ENCODE measurements at places on chromosomes 1 and 21. TPM values are rescaled to one million over a fixed set of nuclear protein-coding genes. Genes with fewer than 3 reads are reported as not detected.
A peak's percentile ranks its signal among the peaks of the same experiment; 100 is the strongest.

GRCh38 chr1:196180847-196181593 is 427.2 kb downstream of the KCNT2 start:
- H3K27me3 ChIP-seq, result no peaks in the 10 kb centered on the region
- no peaks in the 10 kb centered on the region for H3K36me3 ChIP-seq
- H3K4me3 ChIP-seq, result no peak overlapping the region

DNA sequence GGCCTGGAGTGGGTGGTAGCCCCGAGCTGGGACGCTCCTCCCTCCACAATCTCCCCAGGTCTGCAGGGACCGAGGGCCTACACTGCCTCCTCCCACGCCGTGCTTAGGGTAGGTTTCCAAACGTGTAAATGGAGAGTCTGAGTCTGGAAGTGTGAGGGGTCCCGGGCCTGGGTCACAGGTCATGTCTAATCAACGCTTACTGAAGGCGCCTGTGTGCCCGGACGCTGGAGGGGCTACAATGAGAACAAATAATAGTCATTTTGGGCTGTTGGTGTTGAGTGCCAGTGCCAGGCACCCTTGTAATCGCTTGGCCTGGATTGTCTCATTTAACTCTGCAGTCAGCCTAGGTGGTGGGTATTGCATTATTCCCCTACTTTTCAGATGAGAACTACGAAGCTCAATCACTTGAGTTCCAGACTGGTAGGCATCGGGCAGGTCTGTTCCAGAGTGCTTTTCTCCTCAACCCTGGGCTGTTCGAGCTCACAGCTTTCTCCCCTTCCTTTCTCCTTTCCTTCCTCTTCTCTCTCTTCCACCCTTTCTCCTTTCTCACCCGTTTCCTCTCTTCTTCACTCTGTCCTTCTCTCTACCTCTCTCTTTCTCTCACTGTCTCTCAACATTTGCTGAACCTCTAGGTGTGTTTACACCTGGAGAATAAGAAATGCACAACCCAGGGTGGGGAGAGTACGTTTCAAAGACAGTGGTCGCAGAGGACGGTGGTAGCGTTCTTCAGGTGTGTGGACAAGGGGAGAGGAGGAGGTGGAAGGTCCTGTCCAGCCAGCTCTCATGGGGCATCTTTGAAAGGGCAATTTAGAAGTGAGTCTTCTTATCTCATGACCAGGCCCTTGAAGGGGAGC is 883 bp downstream of the SLC66A1 start:
- no peaks in the 10 kb centered on the region for H3K27me3 ChIP-seq
- H3K4me3 ChIP-seq, result peak overlapping the region; percentile 57
- H3K27ac ChIP-seq, result peak overlapping the region; percentile 84
- peaks cover 21% of the 10 kb centered on the region for H3K4me1 ChIP-seq
- DNase-seq, result no peak

The MANEAL gene
- 0.66 TPM for total RNA-seq

DNA sequence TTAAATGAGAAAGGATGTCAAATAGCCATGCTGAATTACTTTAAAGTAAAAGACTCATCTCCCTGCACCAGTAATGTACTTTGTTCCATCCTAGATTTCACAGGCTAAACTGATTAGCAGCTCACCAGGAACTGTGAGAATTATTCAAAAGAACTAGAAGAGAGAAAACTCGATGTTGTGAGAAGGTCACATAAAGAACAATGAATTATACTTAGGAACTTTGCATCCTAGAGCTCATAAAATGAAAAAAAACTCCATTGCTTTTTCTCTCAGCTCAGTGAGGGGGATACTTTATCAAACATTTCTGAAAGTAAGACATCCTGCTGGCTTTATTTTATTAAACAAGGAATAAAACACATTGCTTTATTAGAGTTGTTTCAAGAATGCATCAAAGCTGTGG is 278.5 kb downstream of the MRPL39 start:
- DNase-seq, result no peak
- no peak overlapping the region for H3K4me3 ChIP-seq
- no peaks in the 10 kb centered on the region for H3K36me3 ChIP-seq
- H3K27ac ChIP-seq, result no peak overlapping the region
- H3K4me1 ChIP-seq, result no peaks in the 10 kb centered on the region

DNA sequence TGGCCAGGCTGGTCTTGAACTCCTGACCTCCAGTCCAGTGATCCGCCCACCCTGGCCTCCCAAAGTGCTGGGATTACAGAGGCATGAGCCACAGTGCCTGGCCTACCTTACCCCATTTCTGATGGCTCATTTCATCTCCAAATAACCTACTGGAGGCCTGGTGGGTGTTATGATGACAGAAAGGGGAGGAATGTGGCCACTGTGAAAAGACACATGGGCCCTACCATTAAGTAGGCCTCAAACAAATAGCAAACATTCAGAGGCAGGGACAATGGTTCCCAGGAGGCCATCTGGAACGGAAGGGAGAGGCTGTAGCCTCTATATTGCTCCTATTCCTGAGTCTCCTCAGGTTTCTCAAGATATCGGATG is 932 bp upstream of the FCRLA start:
- DNase-seq, result no peak
- peaks cover 10% of the 10 kb centered on the region for H3K27me3 ChIP-seq
- H3K4me3 ChIP-seq, result no peak overlapping the region
- no peak overlapping the region for H3K27ac ChIP-seq
- H3K4me1 ChIP-seq, result no peaks in the 10 kb centered on the region

The SAMD11 gene
- not detected for total RNA-seq

The C1orf87 gene
- not detected for total RNA-seq

The LGR6 gene
- total RNA-seq, result not detected

- H3K4me3 ChIP-seq, result no peak overlapping the region
- no peaks in the 10 kb centered on the region for H3K4me1 ChIP-seq
- no peak overlapping the region for H3K27ac ChIP-seq
- no peak for DNase-seq
- H3K36me3 ChIP-seq, result no peaks in the 10 kb centered on the region
These were observed 543.0 kb upstream of the DAB1 start for GRCh38 chr1:57966751-57967406.

DNA sequence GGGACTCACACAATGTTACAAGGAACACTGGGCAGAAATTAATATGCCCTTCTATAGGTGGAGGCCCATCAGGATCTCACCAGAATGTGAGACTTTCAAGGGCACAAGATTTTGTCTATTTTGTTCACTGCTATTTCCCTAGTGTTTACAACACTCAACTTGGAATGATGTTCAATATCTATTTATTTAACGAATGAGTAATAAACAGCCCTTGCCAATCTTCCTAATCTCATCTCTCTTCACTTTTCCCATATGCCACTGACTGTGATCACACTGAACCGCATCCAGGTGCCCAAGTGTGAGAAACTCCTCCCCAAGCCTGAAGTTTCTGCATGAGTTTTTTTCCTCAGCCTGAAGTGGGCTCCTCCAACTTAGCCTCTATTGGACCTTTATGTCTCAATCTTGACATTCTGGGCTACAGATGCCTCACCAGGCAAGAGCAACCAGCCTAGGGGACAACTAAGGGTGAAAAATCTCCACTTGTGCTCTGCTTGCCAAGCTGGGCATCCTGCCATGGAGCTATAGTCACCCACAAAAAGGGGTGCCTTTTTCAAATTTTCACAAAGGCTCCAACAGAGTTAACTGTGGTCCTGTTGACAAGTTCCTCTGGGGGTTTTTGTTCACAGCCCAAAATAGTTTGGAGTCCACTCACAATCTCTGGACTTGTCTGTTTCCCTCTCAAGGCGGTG is 105.6 kb downstream of the PLPP3 start:
- no peaks in the 10 kb centered on the region for H3K27me3 ChIP-seq
- peaks cover 13% of the 10 kb centered on the region for H3K4me1 ChIP-seq

DNA sequence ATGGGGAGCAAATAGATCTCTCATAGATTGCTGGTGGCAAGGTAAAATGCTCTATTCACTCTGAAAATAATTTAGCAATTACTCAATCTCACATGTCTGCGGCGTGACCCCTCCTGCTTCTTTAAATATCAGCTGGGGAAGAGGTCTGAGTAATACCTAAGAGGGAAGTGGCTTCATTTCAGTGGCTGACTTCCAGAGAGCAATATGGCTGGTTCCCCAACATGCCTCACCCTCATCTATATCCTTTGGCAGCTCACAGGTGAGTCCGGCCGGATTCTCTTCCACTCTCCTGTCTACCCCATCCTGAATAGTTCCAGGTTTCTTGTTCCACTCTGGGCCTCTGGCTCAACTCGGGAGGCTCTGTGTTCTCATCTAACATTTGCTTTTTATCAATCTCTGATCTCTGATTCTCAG is at the start of gene SLAMF7:
SLAMF7 (plus strand) TSS at position 150 of the 414 bp plus-strand sequence; CDS start at position 205, 55 bp downstream.
- H3K27ac ChIP-seq, result no peak within 1 kb of the TSS
- no peaks in the 10 kb centered on the region for H3K36me3 ChIP-seq
- H3K27me3 ChIP-seq, result no peaks in the 10 kb centered on the region
- H3K4me1 ChIP-seq, result no peaks in the 10 kb centered on the region
- H3K4me3 ChIP-seq, result no peak within 1 kb of the TSS

GRCh38 chr1:45669859-45670655 is 16.3 kb downstream of the GPBP1L1 start:
- H3K4me3 ChIP-seq, result no peak overlapping the region
- peak; percentile 29 for DNase-seq
- no peaks in the 10 kb centered on the region for H3K36me3 ChIP-seq
- H3K4me1 ChIP-seq, result peaks cover 9% of the 10 kb centered on the region
- no peaks in the 10 kb centered on the region for H3K27me3 ChIP-seq
- H3K27ac ChIP-seq, result peak overlapping the region; percentile 16

The PCP4 gene
- total RNA-seq, result not detected

DNA sequence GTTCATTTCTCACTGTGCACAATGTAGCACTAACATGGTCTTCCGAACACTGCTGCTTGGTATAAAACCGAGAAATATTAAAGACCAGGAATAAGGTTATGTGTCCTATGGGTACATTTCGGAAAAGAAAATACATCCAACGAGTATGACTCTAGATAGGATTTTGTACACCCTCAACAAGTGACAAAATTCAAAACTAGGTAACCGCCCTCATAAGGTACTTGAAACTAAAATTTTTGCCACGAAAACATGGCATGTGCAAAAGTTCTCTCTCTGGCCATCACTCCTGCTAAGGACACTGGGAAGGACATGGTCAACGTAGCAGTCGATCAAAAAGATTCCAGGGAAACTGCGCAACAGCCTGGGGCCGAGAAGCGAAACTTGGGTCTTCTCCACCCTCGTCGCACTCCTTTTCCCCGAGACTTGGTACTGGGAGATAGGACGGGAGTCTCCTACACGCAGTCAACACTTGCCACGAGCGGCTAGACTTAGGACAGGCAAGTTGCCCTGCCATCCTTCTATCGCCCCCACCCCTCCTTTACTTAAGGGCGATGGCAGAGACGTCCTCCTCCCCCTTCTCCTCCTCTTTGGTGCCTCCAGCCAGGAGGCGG is 338 bp upstream of the TOR1AIP1 start:
- peaks cover 17% of the 10 kb centered on the region for H3K4me1 ChIP-seq
- peaks cover 7% of the 10 kb centered on the region for H3K36me3 ChIP-seq

The IFI44L gene
- total RNA-seq, result 1.5 TPM

DNA sequence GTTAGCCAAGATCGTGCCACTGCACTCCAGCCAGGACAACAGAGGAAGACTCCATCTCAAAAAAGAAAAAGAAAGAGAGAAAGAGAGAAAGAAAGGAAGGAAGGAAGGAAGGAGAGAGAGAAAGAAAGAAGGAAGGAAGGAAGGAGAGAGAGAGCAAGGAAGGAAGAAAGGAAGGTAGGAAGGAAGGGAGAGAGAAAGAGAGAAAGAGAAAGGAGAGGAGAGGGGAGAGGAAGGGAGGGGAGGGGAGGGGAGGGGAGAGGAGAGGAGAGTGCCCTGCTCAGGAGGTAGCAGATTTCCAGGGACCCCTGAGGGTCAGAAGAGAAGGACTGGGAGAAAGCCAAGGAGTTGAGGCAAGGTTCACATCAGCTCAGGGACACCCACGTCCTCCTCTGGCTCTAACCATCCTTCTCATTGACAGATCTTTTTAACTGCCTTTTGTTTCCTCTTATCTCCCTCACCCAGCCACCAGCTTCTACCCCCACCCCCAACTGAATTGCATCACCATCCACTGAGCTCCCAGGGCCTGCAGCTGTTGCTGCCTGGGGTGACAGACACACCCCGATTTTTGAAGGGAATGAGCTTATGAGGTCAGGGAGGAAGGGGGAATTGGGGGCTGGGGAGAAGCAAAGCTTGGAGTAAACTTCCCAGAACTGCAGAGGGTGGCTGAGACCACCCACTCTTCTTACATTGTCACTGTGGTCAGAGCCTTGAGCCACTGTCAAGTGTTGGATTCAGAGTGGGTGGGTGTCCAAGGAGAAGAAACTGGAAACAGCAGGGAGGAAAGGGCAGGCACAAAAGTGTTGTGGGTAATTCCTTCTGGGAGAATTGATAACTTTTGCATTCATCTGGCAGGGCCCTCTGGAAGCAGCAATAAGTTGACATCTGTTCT is 91.6 kb downstream of the GLUL start:
- no peak overlapping the region for H3K4me3 ChIP-seq
- no peaks in the 10 kb centered on the region for H3K27me3 ChIP-seq
- no peak for DNase-seq
- H3K4me1 ChIP-seq, result no peaks in the 10 kb centered on the region

The SLAMF8 gene
- total RNA-seq, result not detected
